ENCODE measurements at places on chromosomes 2 and 18.

DNA sequence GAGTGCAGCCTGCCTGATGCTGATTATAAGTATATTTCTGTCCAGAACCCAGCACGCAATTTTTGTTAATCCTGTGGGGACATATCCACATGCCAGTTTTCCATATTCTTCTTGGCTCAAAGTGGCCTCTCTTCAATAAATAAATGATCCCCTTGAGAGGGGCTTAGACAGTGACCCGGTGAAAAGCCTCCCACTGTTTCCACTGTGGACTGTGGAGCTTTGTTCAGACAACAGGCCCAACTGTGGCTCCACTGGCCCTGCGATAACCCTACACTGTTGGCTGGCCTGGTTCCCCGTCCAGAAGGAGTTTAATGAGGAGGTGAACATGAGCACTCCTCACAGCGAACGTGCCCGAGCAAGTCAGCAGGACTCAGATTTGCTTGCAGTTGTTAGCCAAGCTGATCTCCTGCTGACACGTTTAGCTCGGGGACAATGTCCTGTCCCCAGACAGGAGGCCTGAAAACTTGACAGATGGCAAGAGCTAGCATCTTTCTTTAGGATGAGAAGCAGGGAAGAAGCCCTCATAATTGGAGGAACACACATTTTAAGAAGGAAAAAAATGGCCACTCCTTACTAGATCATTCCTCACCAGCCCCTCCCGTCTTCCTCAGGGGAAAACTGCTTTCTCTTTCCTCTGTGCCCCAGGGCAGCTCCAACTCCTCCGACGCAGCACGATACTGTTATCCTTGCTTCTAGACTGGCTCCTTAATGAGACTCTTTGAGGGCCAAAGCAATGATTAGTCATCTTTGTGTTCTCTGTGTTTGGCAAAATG is 20.0 kb upstream of the MTCL1 start:
- DNase-seq = no peak

GRCh38 chr2:56260415-56260814 is 76.6 kb downstream of the CCDC85A start:
- no peak for DNase-seq

GRCh38 chr2:168757223-168757622 is 45.2 kb upstream of the NOSTRIN start:
- DNase-seq = no peak

DNA sequence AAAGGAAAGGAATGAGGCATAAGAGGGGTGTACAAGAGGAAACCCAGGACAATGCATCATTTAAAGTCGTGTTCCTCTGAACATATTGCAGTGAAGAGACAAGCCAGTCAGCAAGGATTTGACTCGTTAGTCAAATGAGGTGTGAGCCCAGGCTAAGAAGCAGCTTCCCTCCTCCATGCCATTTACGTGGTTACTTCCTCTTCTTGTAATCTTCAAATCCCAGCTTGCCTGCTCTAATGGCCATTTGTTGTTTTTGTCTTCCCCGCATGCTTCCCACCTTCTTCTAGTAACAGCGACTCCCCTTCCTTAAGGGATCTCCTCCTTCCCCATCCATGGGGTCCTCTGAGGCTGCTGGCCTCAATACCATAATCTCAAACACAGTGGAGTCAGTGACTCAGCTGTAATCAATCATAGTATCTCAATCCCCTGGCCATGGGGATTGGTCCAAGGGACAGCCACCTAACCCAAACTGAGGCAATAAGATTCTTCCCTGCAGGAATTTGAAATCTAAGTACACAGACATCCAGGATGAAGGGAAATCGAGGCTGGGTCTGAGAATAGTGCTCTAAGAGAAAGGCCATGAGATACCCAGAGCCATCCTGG is 37.6 kb downstream of the SLC14A1 start:
- no peak for DNase-seq

DNA sequence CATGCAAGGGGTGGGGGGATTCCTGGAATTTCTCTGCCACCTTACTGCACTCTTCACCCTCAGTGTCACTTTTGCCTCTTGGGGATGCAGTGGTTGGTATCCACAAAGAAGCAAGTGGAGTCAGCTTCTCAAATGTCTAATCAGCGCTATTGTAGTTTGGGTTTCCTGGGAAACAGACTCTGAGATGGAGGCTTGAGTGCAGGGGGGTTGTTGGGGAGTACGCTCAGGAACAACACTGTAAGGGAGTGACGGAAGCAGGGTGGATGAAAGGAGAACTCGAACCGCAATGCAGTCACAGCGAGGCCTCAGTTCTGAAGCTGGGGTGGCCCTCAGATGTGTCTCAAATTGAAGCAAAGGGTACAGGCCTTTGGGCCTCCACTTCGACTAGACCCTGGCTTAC is 73.6 kb upstream of the EPC2 start:
- no peak for DNase-seq

GRCh38 chr2:9984217-9984739 is 32.8 kb downstream of the GRHL1 start:
- peak; percentile 75 for DNase-seq

- no peak for DNase-seq
These were observed 6.8 kb upstream of the CCNYL1 start for GRCh38 chr2:207704671-207705070.

GRCh38 chr2:174664084-174664759 is 66.6 kb upstream of the WIPF1 start:
- DNase-seq = no peak

DNA sequence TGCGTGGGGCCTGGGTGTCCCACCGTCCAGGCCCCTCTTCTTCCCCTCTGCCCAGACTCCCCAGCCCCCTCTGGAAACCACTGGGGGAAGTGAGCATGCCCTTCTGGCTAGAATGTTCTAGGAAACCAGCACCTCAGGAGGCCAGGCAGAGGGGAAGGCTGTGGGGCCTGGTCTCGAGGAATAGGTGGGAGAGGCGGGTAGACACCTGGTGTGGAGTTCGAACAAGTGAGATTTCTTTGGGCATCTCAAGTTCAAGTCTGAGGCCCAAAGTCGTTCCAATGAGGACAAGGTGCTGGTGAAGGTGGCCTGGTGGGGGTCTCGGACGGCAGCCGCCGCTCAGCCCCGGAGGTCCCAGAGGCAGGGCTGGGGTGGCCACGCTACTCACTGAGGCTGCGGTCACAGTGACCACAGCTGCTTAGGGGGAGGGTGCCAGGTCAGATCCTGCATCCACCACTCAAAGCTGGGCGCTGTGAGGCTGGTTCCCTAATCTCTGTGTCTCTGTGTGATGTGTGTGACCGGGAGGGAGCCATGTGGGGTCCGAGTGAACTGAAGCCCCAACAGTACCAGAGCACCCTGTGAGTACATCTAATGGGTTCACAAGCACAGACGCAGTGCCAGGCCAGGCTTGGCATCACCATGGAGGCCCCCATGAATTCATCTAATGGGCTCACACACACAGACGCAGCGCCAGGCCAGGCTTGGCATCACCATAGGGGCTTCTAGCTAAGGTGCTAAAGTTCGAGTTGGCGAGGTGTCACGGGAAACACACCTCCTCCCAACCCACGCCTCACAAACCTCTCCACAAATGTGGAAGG is 26.5 kb upstream of the PXDN start:
- DNase-seq = no peak

DNA sequence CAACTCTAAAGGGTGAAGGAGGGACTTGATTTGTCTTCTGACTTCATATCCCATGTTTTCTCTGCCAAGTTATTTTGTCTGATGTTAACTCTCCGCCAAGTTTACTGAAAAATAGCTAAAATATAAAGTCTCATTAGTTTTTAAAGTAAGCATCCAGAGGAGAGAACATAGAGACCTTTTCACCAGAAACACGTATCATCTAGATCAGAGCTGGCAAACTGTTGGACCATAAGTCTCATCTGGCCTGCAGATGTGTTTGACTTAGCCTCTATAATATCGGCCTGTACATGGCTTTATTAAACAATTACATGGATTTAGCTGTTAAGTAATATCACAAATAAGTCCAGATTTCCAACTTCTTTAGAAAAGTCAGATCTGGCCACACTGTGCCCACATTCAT is 182.6 kb downstream of the PLCL1 start:
- DNase-seq = no peak

GRCh38 chr2:178592655-178593054 is 112.4 kb downstream of the PLEKHA3 start:
- DNase-seq = no peak

GRCh38 chr18:42513441-42513840 is 558.4 kb downstream of the PIK3C3 start:
- DNase-seq = no peak

DNA sequence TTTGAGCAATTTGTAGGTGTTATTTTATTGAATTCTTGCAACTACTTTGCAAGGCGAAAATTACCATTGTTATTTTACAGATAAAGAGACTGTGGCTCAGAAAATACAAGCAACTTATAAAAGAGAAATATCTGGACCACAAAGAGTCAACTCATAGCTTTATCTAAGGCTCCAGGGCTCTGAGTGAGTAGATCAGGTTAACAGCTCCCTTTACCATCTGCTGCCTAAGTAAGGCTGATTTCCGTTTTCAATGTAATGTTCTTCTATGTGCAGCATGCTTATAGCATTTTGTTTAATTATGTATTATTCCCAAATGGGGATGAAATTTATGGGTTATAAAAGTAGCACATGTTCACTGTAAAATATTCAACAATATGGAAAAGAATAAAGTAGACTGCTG is 299.1 kb upstream of the TNP1 start:
- DNase-seq = peak; percentile 35

DNA sequence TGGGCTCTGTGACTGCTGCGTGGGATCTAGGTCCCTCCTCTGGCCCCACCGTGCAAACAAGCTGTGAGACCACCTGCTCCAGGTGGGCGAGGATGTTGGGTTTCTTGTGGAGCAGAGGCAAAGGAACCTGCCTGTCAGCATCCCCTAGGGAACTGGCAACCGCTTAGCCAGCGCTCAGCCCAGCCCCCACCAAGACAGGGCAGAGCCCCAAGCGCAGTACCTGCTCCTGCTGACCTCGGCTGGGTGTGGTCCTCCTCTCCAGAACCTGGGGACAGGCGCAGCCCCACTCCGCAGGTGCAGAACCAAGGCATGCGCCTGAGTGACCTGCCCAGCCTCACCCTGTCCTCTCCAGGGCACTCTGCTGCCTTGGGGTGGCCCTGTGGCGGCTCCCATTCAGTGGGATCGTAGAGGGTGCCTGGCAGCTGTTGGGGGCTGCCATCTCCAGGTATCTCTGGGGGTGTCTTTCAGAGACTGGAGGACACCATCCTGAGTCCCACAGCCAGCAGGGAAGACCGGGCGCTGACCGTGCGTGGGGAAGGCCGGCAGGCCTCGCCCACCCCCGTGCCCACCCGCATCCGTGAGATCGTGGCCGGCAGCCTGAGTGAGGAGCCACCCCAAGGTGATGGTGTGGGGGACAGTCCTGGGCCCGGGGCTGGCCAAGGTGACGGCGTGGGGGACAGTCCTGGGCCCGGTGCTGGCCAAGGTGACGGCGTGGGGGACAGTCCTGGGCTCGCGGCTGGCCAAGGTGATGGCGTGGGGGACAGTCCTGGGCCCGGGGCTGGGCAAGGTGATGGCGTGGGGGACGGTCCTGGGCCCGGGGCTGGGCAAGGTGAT is 12.3 kb downstream of the CROCC2 start:
- DNase-seq = no peak

GRCh38 chr2:238965371-238966071 is 117.6 kb downstream of the TWIST2 start:
- no peak for DNase-seq

GRCh38 chr2:106044021-106044420 is 150.1 kb downstream of the UXS1 start:
- DNase-seq = no peak

DNA sequence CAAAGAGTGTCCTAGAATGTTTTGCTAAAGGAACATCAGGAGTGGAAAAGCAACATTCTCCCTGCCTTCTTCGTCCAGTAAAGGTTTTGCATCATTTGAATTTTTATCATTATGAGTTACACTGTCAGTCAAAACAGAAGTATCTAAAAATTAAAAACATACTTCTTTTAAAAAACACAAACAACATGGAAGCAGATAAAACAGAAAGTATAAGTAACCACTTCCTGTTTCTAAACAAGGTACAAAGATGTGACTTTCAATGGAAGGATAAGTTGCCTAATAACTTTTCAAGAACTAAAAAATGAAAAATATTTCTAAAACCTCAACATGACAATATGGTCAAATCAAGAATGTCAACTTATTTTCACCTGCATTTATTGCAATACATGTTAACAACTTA is 158.2 kb downstream of the STK39 start:
- no peak for DNase-seq

- no peak for DNase-seq
These were observed 254.2 kb upstream of the SALL3 start for GRCh38 chr18:78725426-78725825.

- no peak for DNase-seq
These were observed 44.7 kb downstream of the MARCO start for GRCh38 chr2:118986738-118987137.
